ENCODE measurements at places on chromosomes 3 and 15.
A peak's percentile ranks its signal among the peaks of the same experiment; 100 is the strongest.

DNA sequence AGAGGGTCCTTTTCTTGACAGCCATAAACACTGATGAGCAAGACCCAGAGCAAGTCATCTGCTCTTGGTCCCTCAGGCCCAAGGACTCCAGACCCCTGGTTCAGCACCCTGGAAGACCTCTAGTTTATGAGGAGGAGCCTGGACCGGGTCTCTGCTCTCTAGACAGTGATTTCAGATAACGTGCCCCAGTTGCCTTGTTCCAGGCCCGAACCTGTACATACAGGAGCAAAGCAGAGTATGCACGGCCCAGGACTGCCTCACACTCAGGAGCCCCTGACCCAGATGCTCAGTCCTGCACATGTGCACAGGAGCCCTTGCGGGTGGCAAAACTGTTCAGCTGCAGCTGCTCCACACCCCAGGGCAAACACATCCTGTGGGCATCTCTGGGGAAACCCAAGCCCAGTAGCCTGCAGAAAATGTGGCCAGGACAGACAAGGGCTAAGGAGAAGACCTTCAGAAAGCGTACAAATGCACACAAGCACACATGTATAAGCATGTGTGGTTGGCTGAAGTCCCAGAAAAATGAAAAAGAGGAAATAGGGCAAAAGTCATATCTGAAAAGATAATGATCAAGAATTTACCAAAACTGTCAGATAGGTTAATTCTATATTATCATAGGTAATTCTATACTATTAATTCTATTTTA lies 59.9 kb upstream of the CORO2B start:
- no peak for DNase-seq

- DNase-seq = no peak
Measured at GRCh38 chr3:34388830-34389229, 590.4 kb downstream of the PDCD6IP start.

DNA sequence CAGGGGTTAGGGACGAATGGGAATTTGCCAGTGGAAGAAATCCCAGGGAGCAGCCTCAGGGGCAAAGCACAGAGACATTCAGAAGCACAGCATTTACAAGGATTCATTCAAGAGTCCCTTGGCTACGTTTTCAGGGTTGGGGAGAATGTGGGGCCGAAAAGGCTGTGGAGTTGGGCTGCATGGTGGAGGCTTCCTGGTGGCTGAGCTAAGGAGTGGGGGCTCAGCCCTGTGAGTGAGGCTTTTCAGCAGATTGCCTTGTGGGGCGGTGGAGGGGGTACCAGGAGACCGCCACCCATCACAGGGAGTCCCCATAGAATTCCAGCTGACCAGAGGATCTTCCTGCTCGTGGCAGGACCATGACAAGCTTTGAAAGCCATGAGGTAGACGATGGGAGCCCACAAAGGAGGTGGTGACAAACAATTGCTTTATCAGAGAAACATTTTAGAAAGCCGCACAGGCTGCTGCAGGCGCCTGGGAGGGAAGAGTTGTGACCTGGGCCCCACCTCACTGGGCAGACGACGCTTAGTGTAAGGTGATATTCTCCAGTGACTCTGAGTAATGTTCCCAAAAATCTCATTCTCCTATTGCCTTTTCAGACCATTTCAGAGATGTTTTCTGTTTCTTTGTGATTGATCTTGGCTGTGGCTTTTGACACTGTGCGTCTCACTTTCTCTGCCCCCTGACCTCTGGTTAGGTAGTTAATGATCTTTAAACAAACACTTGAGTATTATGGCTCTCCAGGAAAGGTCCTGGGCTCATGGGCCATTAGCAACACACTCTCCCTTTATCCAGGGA lies 128.0 kb downstream of the DNAJB8 start:
- DNase-seq = no peak

DNA sequence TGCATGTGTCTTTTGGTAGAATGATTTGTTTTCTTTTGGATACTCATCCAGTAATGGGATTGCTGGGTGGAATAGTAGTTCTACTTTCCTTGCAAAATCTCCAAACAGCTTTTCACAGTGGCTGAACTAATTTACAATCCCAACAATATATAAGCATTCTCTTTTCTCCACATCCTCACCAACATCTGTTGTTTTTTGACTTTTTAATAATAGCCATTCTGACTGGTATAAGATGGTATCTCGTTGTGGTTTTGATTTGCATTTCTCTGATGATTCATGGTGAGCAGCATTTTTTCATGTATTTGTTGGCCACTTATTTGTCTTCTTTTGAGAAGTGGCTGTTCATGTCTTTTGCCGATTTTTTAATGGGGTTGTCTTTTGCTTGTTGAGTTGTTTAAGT lies 55.8 kb downstream of the ST8SIA2 start:
- no peak for DNase-seq

GRCh38 chr15:94229591-94230369 lies 1.6 kb upstream of the MCTP2 start:
- DNase-seq = peak; percentile 40

DNA sequence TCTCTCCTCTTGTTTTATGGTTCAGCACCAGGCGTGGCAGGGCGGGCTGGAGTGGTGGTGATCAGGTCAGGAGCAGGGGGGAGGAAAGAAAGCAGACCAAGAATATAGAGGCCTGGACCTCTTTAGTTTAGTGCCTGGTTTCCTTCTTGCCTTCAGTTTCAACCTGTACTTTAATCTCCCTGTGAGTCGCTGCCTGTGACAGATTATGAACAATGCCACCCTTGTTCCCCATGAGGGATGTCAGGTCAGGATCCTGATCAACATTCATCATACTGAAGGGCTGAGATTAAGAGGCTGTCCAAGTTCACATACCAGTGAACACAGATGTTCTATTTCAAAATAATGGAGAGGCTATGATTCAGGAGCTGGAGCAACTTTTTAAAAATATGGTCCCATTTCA lies 11.4 kb downstream of the ENTPD3 start:
- DNase-seq = no peak
